Sigmoid colon (tissue), 7 donors: ENCODE measurements at places on chromosomes 1 and 21. TPM values are rescaled to one million over a fixed set of nuclear protein-coding genes. Genes with fewer than 3 reads are reported as not detected.

DNA sequence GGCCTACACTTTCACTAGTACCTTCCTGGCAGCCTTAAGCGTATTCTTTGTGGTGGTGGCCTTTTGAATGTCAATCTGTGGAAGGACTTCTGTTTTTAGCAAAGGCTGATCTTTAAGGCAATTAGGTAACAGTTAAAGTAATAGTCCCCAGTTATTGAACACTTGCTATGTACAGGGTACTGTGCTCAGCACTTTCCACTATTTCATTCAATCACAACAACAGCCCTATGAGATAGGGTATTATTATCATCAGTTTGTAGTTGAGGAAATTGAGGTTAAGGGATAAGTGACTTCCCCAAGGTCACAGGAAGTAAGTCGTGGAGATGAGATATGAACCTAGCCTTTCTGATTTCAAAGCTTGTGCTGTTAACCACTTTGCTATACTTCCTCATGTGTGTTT lies 185.7 kb downstream of the ST6GALNAC3 start:
- H3K27me3 ChIP-seq: no peaks in the 10 kb centered on the region
- no peak for DNase-seq
- no peak overlapping the region for H3K4me3 ChIP-seq
- no peaks in the 10 kb centered on the region for H3K36me3 ChIP-seq
- H3K27ac ChIP-seq: no peak overlapping the region

- H3K36me3 ChIP-seq: no peaks in the 10 kb centered on the region
- no peaks in the 10 kb centered on the region for H3K27me3 ChIP-seq
- DNase-seq: peak; percentile 78
- no peak overlapping the region for H3K4me3 ChIP-seq
Measured at GRCh38 chr1:204263254-204263910, 49.6 kb upstream of the GOLT1A start.

OR10Z1 gene
- not detected for total RNA-seq

ATP1A4 gene
- 0.27 TPM for total RNA-seq

DNA sequence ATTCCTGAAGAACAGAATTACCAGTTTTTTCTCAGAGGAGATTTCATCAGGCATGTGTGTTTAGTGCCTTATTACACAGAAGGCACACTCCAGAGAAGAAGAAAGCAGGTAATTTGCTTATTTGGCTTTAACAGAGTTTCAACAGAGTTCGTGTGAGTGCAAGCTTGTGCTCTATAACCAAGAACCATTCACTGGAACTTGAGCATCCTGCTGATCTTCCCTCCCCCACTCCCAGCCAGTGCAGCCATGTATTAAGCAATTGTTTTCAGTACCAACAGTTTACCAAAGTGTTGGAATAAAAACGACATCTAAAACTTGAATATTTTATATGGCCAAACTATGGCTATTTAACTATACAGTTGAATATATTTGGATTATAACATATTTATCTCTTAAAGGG lies 4.3 kb downstream of the MGST3 start:
- no peak overlapping the region for H3K27ac ChIP-seq
- no peak for DNase-seq
- no peaks in the 10 kb centered on the region for H3K36me3 ChIP-seq
